ENCODE measurements at places on chromosomes 1 and 21.

DNA sequence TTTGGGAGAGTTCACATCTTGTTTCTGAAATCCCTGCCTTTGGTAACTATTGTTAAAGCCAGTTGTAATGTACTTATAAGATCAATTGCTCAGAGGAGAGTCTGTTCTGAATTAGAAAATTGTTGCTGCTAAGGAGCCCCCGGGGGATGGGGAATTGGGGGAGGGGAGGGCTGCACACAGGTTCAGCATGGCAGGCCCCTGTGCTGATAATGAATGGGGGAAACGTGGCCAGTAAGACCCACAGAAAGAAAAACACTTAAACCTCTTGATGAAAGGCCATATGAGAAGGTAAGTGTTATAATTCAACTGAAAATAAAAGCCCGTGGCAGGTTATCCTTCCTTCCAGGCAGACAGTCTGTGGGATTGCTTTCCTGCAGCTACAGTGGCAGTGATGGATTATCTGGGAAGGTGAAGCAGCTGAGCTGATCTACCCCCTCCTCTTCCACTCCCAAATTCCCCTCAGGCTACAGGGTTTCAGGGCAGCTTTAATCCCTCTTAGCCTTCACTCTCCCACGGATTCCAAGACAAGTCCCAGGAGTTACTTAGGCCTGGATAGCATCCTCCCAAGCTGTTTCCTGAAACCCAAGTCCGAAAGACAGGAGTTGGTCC is 398.8 kb downstream of the TBX15 start:
- no peak for DNase-seq

- DNase-seq = no peak
Observed at GRCh38 chr1:6299557-6300165, 38.8 kb upstream of the GPR153 start.

- DNase-seq = no peak
Observed at GRCh38 chr1:241679961-241680360, 27.9 kb downstream of the WDR64 start.

DNA sequence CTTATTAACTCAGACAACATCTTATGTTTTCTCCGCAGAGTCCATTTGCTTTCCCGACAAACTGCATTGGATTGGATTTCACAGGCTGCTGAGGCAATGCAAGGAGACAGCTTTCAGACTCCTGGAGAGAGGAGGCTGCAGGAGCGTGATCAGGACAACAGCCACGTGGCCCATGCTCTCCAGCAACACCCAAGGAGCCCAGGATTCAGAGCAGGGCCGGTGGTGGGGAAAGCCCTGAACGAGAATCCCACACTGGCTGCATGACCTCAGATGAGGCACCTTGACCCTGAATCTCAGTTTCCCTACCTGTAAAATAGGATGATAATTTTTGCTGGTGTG is 78.3 kb upstream of the NFASC start:
- DNase-seq = no peak

DNA sequence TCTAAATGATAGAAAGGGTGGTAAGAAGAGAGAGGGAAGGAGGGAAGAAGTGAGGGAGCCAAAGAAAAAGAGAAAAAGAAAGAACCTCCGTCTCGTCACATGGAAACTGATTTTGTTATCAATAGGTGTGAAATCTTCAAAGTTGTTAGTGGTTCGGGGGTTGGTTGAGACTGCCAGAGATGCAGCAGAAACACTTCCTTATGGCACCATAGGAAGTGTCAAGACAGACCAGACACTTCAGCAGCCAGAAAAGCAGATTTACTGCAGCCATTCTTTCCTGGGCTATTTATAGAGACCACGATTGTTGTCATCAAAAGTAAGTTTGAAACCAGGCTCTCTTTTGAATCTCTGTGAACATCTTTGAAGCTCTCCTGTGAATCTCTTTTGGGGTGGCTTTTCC is 150.5 kb downstream of the PLPPR5 start:
- no peak for DNase-seq

GRCh38 chr1:202189001-202189790 is 4.4 kb upstream of the LGR6 start:
- DNase-seq = no peak

GRCh38 chr1:24118410-24119242 is 6.7 kb upstream of the MYOM3 start:
- DNase-seq = no peak

- DNase-seq = no peak
Observed at GRCh38 chr1:38217316-38217715, 170.7 kb upstream of the POU3F1 start.

DNA sequence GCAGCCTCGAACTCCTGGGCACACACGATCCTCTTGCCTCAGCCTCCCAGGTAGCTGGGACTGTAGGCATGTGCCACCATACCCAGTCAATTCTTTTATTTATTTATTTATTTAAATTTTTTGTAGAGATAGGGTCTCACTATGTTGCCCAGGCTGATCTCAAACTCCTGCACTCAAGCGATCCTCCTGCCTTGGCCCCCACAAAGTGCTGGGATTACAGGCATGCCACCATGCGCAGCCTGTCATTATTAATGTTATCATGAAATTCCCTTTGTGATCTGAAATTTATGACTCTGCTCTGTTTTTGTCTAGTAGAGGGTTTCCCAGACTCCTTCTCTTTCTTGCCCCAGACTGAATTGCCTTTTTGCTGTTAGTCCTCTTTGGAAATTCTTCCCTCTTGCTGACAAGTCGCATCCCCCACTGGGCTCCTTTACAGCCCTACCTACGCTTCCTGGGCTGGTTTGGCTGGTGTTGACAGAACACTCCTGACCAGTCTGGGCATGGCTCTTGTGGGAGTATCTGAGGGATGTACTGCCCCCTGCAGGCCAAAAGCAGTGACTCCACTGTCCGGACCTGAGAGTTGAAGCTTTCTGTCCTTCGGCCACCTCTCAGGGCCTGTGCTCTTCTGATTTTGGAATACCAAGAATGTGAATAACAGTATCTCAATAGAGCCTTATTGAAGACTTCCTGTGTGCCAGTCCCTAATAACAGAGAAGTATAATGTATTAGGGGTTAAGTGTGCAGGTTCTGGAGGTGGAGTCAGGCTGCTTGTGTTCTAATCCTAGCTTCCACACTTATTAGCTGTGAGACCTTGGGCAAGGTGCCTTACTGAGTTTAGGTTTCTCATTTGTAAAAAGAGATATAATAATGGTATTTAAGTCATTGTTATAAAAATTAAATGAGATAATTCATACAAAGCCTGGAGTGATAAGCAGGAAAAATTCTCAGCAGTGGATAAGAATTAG is 28.2 kb downstream of the TCEANC2 start:
- peak; percentile 52 for DNase-seq

GRCh38 chr1:225651872-225652728 is 823 bp downstream of the ENAH start:
- DNase-seq = no peak

DNA sequence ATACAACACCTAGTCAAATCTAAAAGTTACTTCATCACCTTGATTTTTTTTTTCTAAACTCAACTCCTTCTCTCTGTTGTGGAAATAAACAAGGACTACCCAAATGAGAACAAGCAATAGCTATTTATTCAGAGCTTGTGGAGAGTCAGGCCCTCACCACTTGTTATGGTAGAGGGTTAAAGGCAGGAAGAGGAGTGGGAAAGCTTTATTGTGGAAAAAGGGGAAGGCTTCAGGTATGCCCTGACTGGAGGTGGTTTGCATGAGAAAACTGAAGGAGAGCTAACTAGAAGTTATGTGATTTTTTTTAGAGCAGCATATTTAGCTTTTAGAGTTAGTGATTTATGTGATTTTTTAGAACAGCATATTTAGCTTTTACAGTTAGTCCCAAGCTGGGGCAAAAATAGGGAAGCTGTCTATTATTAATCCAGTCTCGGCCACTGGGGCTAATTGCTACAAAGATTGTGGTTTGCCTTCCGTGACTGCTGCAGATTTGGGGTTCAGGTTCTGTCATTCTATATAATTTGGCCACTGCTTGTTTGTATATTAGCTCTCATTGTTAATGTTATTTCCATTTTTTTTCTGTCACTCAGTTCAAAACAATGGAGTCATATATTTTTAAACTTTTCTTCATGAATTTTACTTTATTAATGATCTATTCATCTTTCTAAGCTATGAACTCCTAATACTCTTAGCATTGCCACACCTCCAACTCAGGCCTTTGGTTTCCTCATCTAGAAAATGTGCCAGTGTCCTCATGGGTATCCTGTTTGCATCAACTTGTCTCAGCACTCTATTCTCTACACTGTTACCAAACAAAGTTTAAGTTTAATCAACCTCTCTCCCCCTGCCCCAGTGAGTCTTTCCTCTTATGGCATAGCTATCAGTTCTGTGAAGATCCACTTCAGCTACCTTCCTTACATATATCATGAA is 713.0 kb downstream of the BRINP3 start:
- no peak for DNase-seq

DNA sequence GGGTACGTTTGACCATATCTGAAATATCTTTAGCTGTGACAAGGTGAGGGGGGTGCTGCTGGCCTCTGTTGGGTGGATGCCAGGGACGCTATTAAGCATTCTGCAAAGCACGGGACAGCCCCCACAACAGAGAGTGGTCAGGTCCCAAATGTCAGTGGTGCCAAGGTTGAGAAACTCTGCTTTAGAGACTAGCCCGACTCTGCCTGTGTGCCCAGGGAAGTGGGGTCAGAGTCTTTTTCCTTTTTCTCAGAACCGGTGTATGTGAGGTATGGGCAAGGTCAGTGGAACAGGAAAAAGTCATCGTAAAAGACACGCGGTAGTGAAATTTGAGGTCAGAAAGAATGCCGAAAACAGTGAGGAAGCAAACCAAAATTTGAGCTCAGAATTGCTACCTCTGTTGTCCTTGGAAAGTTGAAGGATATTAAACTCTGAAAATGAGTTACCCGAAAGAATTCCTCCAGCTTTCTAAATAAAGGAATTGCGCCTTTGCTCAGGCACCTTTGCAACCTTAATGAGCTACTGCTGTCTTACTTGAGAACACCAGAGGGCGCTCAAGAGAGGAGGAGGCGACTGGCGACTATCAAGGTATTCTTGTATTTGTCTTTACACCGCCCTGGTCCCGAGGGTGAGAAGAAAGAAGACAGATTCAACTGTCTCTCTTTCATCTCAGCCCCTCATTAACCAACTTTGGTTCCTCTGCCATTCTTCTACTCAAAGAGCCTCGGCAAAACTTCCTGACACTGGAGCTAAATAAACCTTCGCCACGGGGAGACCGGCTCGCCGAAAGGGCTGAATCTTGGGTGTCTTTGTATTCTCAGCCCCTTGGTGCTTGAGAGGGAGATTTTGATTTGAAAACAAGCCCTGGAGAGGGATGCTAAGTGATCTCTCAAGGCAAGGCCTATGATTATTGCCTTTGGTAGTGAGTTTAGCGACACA is 85.4 kb upstream of the OLIG2 start:
- no peak for DNase-seq

DNA sequence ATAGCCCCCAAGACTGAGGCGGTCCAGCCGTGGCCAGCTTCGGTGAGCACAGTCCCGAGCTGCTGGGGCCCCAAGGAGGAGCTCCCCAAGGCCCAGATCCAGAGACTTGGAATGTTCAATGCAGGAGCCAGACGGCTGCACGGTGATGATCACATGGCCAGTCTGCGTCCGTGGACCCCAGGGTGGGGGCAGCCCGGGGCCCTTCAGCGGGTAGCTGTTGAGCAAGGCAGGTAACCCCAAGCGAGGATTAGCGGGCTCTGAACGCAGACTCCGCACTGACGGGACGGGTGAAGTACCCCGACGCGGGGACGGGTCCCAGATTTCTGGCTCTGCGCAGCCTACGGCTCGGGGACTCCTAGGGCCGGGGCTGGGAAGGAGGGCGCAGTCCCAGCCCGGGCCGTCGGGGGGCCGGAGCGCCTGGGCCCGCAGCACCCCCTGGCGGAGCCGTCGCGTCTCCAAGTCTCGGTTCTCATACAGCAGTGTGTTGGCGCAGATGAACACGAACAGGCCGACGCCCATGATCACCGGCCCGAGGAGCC is 2.7 kb downstream of the TMEM200B start:
- no peak for DNase-seq

DNA sequence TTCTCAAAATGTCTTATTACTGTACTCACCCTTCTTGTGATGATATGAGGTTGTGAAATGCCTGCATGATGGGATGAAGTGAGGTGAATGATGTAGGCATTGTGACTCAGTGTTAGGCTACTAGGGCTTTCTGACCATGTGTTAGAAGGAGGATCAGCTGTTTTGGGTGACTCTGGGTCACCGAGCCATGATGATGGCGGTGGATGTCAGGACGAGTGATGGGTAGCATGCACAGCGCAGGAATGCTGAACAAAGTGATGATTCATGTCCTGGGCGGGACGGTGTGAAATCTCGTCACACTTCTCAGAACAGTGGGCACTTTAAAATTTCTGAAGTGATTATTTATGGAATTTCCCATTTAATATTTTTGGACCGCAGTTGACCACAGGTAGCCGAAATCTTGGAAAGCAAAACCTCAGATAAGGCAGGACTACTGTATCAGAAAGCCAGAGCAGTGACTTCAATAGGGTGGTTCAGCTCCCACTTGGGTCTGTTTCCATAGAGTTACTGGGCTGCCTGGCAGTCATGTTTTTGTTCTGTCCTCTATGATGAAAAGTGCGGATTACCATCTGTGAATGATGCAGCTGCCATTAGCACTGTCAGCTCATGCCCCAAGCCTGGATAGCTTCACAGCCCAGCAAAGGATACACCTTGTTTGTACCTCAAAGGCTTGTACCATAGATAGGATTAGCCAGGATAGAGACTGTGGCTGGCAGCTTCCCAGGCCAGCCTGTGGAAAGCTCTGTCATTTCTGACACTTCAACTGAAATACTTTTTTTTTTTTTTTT is 26.6 kb downstream of the IL6R start:
- peak; percentile 42 for DNase-seq

DNA sequence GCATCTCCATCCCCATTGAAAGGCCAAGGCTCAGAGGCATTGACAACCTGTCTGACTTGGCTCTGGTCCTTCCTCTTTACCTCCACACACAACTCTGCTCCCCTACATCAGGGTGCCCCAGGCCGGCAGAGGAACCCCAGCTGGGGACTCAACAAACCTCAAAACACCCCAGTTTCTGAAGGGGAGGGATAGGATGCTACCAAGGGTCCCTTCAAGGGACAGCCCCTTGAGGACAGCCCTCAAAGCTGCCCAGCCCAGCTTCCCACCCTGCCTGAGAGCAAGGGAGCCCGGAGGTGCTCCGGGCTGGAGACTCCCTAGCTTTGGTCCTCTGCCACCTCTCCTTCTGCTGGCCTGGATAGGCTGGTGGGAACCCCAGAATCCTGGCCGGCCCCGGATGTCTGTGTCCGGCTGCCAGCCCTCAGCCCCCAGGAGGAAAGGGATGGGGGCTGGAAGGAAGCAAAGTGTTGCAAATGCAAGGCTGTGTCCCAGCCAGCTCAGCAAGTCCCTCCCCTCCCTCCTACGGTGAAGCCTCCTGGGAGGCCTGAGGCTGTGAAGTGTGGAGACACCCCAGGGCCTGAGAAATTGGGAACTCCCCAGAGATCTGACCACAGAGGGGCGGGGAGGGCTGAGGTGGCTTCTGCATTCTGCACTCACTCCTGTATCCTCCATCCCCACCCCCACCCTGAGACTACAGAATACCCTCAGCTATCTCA is 1.1 kb upstream of the MARCKSL1 start:
- no peak for DNase-seq

- no peak for DNase-seq
Observed at GRCh38 chr21:44482581-44483287, 27.4 kb downstream of the LRRC3 start.

DNA sequence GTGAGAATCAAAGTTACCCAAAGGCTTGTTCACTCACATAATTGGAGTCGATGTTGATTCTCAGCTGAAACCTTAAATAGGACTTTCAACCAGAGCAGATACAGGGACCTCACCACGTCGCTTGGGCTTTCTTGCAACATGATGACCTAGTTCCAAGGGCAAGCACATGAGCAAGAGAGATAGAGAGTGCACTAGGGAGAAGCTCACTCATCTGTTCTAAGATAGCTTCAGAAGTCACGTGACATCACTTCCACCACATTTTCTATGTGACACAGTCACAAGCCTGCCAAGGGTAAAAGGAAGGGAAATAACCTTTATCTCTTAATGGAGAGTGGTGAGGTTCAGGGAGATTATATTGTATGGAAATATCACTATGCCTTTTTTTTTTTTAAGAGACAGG is 470.1 kb upstream of the PLXNA2 start:
- DNase-seq = no peak
